Hindlimb muscle (tissue), 1 donor: ENCODE measurements at places on chromosomes 6 and 20. TPM values are rescaled to one million over a fixed set of nuclear protein-coding genes. Genes with fewer than 3 reads are reported as not detected.

FAM217A gene
- not detected for polyA plus RNA-seq

KIZ gene
- 17.7 TPM for polyA plus RNA-seq

MPIG6B gene
- 0.71 TPM for polyA plus RNA-seq

UBE2C gene
- 26.2 TPM for polyA plus RNA-seq

TMEM170B gene
- 6.3 TPM for polyA plus RNA-seq

FAM83D gene
- polyA plus RNA-seq = 7.7 TPM

CCN6 gene
- polyA plus RNA-seq = 0.28 TPM

KCNK17 gene
- polyA plus RNA-seq = 1.0 TPM

PGC gene
- not detected for polyA plus RNA-seq

SCRT2 gene
- not detected for polyA plus RNA-seq

CRISP1 gene
- polyA plus RNA-seq = not detected

KHDC1L gene
- polyA plus RNA-seq = not detected

BPIFB1 gene
- polyA plus RNA-seq = not detected

YTHDF1 gene
- 31.7 TPM for polyA plus RNA-seq

CLPSL2 gene
- polyA plus RNA-seq = not detected

CRISP3 gene
- polyA plus RNA-seq = 0.14 TPM

GRM1 gene
- 0.10 TPM for polyA plus RNA-seq

NKX2-2 gene
- polyA plus RNA-seq = not detected

MEP1A gene
- not detected for polyA plus RNA-seq

RNF39 gene
- polyA plus RNA-seq = 0.35 TPM

TRIM10 gene
- polyA plus RNA-seq = 0.86 TPM

PPP1R14C gene
- 37.9 TPM for polyA plus RNA-seq

STMND1 gene
- polyA plus RNA-seq = not detected

ZNF165 gene
- polyA plus RNA-seq = 0.56 TPM

C6orf163 gene
- polyA plus RNA-seq = 2.0 TPM

PRPH2 gene
- 5.1 TPM for polyA plus RNA-seq

BPIFA1 gene
- not detected for polyA plus RNA-seq

TMEM244 gene
- not detected for polyA plus RNA-seq

SLC22A2 gene
- not detected for polyA plus RNA-seq

BEND6 gene
- 0.43 TPM for polyA plus RNA-seq

RBM39 gene
- polyA plus RNA-seq = 282 TPM
